Activated CD4-positive, alpha-beta T cell treated with anti-CD3 and anti-CD28 coated beads, Interleukin-2, amount 50 U/mL, for 24 hours (primary cell): ENCODE measurements at places on chromosomes 12 and 14.

- no peak for DNase-seq
These were observed 182.6 kb downstream of the PHLDA1 start for GRCh38 chr12:75848961-75849360.

GRCh38 chr12:110813756-110814155 is 33.0 kb upstream of the CCDC63 start:
- DNase-seq: no peak

- DNase-seq: no peak
These were observed 8.7 kb downstream of the TMEM253 start for GRCh38 chr14:21109377-21110138.

- no peak for DNase-seq
These were observed 84.5 kb upstream of the BBS10 start for GRCh38 chr12:76432733-76433132.

GRCh38 chr12:84692071-84692470 is 220.5 kb downstream of the SLC6A15 start:
- DNase-seq: no peak

GRCh38 chr14:32259368-32260013 is 56.4 kb upstream of the RNU6-8 start:
- no peak for DNase-seq

DNA sequence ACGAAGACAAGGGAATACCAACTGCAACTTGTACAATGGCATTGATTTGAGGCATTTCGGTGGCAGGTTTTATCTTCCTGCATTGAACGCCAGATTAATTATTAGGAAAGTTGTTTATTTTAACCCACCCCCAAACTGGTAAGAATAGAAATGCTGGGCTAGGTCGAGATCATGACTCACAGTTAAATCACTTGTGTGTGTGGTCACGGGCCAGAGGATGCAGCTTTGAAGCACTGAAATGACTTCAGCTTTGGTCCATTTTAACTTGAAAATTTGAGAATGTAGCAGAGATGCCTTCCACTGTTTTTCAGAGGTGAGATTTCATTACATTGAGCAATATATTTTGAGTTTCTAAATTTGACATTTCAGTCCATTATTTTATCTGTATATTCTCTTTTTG is 23.6 kb upstream of the KCNH3 start:
- no peak for DNase-seq

- DNase-seq: no peak
These were observed 50.1 kb downstream of the RERG start for GRCh38 chr12:15171012-15171655.

DNA sequence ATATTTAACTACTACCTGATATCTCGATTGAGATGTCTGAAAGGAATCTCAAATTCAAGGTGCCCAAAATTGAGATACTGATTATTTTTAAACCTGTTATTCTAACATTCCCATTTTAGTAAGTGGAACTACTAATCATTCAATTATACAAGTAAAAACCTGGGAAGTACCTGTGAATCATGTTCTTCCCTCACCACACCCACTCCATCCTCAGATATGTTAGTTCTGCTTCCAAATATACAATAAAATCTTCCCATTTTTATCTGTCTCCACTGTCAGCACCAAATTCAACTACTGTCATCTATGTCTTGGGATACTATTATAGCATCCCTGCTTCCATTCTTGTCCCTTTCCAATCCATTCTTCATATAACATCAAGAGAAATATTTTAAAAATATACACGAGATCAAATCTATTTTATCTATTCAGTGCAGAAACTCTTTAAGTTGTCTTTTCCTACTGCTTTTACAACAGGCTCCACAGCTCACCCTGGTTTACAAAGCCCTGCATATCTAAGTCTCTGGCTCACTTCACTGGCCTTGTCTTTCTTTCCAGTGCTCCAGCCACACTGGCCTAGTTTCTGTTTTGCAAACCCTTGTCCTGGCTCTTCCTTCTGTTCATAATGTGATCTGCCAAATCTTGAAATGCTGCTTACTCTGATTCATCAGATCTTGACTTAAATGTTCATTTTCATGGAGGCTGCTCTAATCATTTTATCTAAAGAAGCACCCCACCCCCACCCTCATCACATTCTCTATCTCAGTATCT is 122.3 kb downstream of the PTPRR start:
- no peak for DNase-seq

- no peak for DNase-seq
These were observed 32.6 kb downstream of the MLXIP start for GRCh38 chr12:122111089-122111641.

DNA sequence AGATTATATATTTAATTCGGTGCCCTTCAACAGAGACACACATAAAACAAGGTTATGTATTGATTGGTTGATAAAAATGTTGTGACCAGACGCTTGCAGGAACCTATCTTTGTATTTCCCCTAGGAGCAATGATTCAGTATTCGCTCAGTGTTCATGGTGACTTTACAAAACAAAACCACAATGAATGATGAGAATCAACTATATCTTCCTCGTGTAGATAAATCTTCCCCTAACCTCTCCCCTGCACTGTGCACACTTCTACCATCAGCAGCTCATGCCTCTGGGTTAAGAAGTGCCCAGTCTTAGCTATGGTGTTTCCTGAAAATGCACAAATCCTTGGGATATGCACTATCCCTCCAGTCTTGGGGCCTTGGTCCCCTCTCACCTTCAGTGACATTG is 16.3 kb downstream of the RIN3 start:
- DNase-seq: no peak

DNA sequence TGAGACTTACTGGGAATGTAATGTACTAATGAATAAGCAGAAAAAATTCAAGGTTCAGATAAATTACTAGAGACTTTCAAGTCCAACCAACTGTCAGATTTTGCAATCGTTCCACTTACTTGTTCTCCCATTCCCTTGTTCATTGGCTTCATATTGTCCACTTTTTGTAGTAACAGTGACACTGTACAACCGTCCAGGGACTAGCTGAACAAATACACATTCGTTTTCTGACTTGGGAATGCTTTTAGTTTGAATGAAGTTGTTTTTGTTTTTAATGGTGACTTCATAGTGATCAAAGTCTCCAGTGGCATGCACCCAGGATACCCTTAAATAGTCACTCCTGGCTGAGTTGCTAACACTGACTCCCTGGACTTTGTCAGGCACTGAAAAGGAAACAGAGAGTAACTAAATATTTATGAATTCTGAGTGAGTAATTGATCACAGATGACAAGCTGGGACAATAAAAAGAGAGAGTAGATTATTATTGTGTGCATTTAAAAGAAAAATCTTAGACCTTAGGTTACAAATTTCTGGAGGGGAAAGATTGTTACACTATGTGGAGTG is 65.4 kb downstream of the PTPRB start:
- no peak for DNase-seq

DNA sequence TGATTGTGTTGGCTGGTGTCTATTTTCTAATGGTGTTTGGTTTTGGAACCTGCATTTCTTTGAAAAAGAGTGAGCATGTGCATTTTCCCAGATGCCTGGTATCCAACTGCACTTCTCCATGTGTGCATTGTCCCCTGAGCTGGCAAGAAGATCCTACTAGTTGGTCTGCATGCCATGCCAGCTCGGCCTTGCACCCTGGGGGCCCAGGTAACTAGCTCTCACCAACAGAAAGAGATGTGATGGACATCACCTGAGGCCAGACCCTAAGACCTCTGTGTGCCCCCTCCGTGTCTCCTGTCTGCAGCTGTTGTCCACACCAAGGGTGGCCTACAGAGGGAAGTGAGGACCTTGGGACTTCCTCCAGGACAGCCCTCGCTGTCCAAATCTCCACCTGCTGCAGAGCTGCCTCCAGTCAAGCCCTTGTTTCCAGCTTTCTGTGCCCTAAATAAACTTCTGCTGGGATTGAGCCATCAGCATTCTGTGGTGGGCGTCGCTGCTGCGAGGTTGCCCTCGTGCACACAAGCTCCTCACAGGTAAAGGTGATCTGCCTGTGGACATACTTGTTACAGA is 30.1 kb upstream of the GPR132 start:
- no peak for DNase-seq

GRCh38 chr14:36818246-36818645 is 156.6 kb downstream of the PAX9 start:
- no peak for DNase-seq

GRCh38 chr12:2998789-2999264 is 39.6 kb downstream of the TEAD4 start:
- DNase-seq: no peak

DNA sequence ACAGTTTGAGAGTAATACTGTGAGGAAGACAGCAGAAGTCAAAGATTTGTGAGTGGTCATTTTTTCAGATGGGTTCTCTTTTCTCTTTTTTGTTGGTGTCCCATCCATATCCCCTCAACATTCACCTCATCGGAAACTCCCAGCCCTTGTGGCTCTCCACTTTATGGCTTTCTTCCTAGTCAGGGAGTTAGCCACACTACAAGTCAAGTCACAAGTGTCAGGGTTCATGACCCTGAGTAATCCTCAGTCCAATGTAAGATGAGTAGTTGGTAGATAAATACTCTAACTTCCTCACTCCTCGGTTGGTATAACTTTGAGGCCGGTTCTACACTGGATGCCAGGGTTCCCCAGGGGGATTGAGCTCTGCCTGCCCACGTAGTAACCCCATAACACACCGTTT is 41.4 kb downstream of the PTGER2 start:
- no peak for DNase-seq

DNA sequence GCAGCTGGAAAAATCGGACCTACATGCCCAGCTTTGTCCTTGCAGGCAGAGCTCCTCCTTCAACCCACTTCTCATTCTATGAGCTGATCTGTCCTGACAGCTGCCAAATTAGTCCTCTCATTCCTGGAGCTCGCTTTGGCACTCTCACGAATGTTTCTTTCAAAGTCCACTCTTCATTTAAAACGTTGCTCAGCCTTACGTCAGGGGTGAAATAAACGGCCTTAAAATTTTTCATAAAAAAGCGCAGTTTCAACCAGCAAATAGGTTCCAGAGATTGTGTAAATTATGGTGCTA is 120.9 kb upstream of the HIF1A start:
- no peak for DNase-seq

DNA sequence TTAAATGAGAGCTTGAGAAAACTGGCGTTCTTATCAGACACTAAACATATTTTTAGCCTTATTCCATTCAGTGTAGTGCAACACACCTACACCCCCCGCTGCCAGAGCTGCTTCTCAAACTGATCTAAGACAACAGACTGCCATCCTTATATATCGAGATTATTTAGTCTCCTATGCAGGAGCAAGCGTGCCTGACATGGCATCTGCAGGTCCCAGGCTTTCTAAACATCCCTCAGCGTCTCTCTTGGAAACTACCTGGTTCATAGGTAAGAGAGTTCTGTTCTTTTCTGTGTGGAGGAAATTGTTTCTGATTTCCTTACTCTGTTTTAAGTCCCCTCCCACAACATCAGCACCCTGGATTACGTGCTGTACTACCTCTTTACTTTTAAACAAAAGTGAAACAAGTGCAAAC is 117.1 kb upstream of the PTPRB start:
- DNase-seq: no peak

DNA sequence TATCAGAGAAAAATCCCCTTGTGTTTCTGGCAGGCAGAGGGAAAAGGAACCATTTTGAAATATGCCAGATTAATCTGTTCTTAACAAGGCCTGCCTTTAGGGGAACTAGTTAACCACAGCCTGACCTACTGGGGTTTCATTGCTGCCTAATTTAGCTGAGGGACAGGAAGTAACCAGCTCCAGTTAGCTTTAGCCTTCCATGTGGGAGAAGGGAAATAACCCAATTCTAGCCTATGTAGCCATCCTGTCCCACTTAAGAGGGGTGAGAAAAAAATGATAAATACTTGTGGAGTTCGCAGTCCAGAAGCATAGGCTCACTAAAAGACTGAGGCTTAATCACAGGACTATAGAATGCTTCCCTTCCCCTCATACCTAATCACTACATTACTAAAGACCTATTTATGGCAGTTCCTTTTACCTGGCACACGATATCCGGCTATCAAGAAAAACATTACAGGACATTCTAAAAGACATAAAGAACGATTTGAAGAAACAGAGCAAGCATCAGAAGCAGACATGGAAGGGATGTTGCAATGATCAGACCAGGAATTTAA is 22.8 kb downstream of the COX8C start:
- DNase-seq: no peak

DNA sequence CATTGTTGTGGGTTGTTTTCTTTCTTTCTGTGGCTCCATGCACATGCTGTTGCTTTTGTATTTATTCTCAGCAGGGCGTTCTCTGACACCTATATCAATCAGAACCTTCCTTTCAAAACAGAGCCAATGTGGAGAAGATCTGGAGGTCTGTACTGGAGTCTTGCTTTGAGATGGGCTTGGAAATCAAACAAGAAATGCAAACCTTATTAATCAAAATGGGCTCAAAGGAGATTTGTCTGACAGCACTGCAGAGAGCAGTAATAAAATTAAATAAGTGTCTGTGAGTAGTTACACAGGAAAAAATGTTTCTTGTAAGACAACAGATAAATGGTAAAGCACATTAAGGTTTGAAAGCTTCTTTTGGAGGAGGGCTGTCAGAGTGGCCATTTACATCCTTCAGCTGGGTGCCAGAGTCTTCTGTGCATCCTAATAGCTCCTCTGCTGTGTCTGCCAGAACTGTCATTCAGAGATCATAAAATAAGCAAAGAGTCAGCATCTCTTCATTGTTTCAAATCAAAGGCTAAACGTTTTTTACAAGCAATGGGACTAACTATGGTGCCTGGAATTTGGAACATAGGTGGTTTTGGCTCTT is 414.3 kb downstream of the NAV3 start:
- no peak for DNase-seq

DNA sequence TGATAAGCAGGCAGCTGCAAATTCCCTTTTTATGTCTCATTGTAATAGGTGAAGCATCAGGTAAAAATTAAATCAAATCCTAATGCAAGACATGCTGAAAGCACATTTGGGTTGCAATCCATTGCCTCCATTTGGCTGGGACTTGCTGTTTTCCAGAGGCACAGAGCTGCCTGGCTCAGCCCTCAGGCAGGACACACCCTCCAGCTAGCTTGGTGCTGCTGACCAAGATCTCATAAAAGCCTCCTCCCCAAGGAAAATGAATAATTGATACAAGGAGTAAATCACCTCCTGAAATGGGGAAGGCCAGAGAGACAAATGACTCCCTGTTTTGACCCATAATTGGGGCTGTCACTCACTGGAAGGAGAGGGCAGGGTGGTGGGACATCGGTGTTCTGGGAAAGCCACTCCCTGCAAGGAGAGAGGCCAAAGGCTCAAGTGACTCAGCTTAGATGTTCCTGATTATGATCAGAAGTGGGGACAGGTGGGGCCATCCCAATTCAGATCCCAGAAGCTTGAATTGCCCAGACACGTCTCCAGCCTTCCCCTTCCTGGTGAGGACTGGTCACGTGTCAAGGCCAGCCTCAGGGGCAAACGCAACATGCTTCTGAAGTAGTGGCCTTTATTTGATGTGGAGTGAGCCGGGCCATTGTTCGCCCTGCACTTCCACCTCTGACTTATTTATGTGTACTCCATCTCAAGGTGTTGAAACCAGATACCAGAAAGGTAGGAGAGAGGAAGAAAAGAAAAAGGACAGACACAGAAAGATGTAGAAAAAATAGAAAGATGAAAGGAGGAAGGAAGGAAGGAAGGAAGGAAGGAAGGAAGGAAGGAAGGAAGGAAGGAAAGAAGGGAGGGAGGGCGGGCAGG is 773.7 kb downstream of the BCL11B start:
- DNase-seq: no peak

- no peak for DNase-seq
These were observed 303.9 kb downstream of the TTC6 start for GRCh38 chr14:37899365-37899764.

- no peak for DNase-seq
These were observed 15.4 kb upstream of the TRHDE start for GRCh38 chr12:72256725-72257124.

- DNase-seq: no peak
These were observed 121.6 kb downstream of the SLC16A7 start for GRCh38 chr12:59717436-59717835.
